ENCODE measurements at places on chromosomes 5 and 9.

GRCh38 chr5:159096243-159096923 lies 3.3 kb downstream of the EBF1 start:
- DNase-seq: no peak

DNA sequence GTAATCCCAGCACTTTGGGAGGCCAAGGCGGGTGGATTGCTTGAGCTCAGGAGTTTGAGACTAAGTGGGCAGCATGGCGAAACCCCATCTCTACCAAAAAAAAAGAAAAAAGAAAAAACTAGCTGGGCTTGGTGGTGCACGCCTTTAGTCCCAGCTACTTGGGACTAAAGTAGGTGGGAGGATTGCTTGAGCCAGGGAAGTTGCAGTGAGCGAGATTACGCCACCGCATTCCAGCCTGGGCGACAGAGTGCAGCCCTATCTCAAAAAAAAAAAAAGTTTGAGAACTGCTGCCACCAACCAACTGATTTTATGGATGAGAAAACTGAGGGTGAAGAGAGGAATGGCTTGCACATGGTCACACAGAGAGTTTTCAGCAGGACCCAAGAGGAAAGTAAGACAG lies 175.1 kb downstream of the DOCK8 start:
- no peak for DNase-seq

DNA sequence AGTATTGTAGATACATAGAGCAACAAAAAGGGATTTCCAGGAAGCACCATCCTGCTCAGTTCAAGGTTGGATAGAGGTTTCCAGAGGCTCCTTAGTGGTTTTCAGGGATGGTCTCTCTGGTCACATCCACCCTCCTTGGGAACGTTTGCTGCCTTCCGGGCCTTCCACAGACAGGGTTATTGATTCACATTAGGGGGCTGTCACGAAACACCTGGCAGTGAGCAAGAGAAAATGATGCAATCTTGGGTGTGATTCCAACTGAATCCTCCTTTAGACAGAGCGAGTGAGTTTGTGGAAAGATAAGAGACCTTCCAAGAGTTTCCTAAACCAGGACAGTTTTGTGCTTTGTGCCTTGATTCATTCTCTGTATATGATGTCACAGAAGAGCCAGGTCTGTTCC lies 43.8 kb upstream of the CTSL start:
- no peak for DNase-seq

- DNase-seq: peak; percentile 32
Measured at GRCh38 chr9:113963017-113963620, 87.0 kb downstream of the ZNF618 start.

GRCh38 chr5:15693933-15694332 lies 194.0 kb downstream of the FBXL7 start:
- no peak for DNase-seq

GRCh38 chr5:137604348-137605095 lies 105.4 kb upstream of the SPOCK1 start:
- no peak for DNase-seq

Measured in KBM-7 (cell line).